ENCODE measurements at places on chromosomes 13 and 19. TPM values are rescaled to one million over a fixed set of nuclear protein-coding genes. Genes with fewer than 3 reads are reported as not detected.

The HIF3A gene
- total RNA-seq: 44.5 TPM

The FRY gene
- 13.7 TPM for total RNA-seq

The EVI5L gene
- 10.4 TPM for total RNA-seq

The DHDH gene
- total RNA-seq: not detected

The ACP5 gene
- total RNA-seq: 17.5 TPM

The C5AR2 gene
- total RNA-seq: not detected

The ZNF587B gene
- 6.8 TPM for total RNA-seq

The NRTN gene
- total RNA-seq: 1.6 TPM

The LRG1 gene
- total RNA-seq: not detected

The ZSCAN5C gene
- total RNA-seq: not detected

The SULT2A1 gene
- total RNA-seq: not detected

The PSG6 gene
- total RNA-seq: not detected

The CGB7 gene
- total RNA-seq: 3.4 TPM

The CYP2A7 gene
- not detected for total RNA-seq

The SIGLEC11 gene
- not detected for total RNA-seq

The AZU1 gene
- not detected for total RNA-seq

The LINGO3 gene
- total RNA-seq: not detected

The SLC8A2 gene
- total RNA-seq: not detected

The GET3 gene
- 127 TPM for total RNA-seq

The TMEM59L gene
- total RNA-seq: 1.3 TPM

The ACP7 gene
- not detected for total RNA-seq

The WASF3 gene
- total RNA-seq: 3.7 TPM

The FXYD7 gene
- total RNA-seq: 0.25 TPM

The C1QTNF9 gene
- not detected for total RNA-seq

The ZNF728 gene
- not detected for total RNA-seq

The BCAM gene
- 205 TPM for total RNA-seq

The HTR2A gene
- total RNA-seq: not detected

The CDX2 gene
- total RNA-seq: not detected

The PRSS57 gene
- not detected for total RNA-seq

The C5AR1 gene
- not detected for total RNA-seq

The LTBP4 gene
- total RNA-seq: 77.6 TPM

The KRTDAP gene
- total RNA-seq: not detected

The ADGRE3 gene
- not detected for total RNA-seq

The C19orf85 gene
- total RNA-seq: not detected

Data from mesangial cell (primary cell).